ENCODE measurements at places on chromosomes 2 and 18.

DNA sequence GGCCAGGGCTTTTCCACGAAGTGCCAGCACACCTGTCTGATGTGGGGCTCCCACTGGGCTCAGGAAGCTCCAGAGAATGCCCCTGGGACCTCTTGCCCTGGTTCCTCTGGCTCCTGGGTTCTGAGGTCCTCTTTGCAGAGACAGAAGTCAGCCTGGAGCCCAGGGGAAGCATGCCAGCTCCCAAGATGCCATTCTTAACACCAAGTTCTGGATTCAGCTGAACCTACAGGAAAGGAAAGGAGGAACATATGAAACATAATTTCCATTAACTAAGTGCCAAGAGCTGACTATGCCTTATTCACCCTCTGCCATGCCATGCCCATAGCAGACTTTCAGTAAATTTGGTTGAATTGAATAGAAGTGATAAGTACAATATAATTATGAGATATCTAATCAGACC is 21.9 kb downstream of the FAM124B start:
- no peak for DNase-seq

- DNase-seq = no peak
Measured at GRCh38 chr2:206464597-206464996, 21.3 kb downstream of the ADAM23 start.

- DNase-seq = no peak
Measured at GRCh38 chr2:18482666-18483065, 77.8 kb downstream of the RDH14 start.

GRCh38 chr18:35514752-35515459 is 17.1 kb upstream of the INO80C start:
- peak; percentile 71 for DNase-seq

- no peak for DNase-seq
Measured at GRCh38 chr2:132668987-132669907, 758 bp downstream of the LYPD1 start.

GRCh38 chr2:121875585-121876185 is 120.2 kb downstream of the TSN start:
- DNase-seq = no peak

GRCh38 chr2:190250421-190250820 is 69.2 kb downstream of the HIBCH start:
- DNase-seq = no peak

DNA sequence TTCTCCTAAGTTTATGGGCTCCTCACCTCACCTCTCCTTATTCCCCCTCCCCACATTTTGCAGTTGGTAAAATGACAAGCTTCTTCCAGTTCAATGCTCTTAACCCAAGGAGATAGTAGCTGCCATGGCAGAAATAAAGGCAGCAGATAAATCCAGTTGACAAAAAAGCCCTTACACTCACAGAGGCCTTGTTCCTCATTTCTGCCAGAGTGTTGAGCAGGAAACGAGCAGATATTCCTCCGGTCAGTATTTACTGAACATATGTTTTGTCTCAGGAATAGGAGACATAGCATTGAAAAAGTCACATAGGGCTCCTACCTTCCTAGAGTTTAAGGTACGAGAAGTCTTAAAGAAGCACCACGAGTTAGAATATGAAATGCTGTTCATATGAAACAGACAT is 493.7 kb upstream of the TNP1 start:
- DNase-seq = no peak

- no peak for DNase-seq
Measured at GRCh38 chr18:42588786-42589185, 526.7 kb downstream of the RIT2 start.

GRCh38 chr2:35000453-35000852 is 1355.1 kb upstream of the CRIM1 start:
- DNase-seq = no peak

DNA sequence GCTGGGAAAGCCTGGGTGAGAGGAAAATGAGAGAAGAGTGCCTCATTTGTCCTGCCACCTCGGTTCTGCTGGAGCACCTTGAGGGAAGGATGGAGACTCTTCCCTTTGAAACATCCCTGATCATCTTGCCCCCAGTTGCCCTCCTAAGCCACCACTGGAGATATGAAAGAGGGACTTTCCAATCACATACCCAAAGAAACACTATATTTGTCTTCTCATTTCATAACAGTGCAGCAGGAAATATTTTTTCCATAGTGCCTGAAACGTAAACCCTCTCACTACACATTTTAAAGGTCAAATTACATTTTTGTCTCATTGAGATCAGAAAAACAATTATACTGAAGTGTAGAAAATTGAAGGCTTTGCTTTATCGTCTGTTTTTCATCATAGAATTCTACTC is 63.3 kb downstream of the KCTD18 start:
- no peak for DNase-seq

GRCh38 chr2:4898706-4899105 is 793.5 kb upstream of the SOX11 start:
- DNase-seq = peak; percentile 49

- DNase-seq = no peak
Measured at GRCh38 chr18:41753826-41754225, 201.2 kb upstream of the PIK3C3 start.

DNA sequence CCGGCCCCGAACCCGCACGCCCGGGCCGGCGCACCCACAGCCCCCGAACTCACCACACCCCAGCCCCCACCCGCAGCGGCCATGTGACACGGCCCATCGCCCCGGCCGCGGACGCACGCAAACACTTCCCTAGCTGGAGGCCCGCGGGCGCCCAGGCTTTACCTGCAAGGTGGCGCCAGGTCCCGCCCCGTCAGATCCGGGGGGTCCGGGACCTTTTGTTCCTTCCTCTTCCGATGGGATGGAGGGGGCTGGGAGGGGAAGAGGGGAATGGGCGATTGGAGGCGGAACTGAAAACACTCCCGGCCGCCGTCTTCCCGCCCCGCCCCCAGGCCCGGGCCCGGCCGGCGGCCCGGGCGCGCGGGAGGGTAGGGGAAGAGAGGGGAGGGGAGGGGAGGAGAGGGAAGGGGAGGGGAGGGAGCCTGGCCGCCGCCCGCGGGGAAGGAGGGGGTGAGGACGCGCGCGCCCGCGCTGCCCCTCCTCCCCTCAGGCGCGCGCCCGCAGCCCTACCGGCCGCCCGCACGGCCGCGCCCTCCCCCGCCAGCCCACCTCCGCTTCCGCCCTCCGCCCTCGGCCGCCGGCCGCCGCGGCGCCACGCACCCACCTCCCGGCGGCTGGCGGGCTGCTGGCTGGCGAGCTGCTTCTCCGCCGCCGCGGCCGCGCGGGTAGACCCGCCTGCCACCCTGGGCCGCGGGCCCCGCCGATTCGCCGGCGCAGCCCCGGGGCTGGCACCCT is at the start of gene SMAD2:
Gene SMAD2 (minus strand): TSS at position 461 of the 732 bp plus-strand sequence. CDS start 33,903 bp downstream, outside the sequence.
- DNase-seq = peak; percentile 49

DNA sequence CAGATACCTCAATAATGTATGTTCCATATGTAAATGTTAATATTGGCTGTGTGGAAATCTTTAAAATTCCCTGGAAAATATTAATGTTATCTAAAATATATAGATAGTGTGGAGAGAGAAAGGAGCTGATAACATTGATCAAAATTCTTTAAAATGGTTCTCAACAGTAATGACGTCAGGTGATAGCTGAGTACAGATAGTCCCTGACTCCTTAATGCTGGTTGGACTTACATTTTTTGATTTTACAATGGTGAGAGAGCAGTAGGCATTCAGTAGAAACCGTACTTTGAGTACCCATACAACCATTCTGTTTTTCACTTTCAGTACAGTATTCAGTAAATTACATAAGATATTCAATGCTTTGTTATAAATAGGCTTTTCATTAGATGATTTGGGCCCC is 146.6 kb downstream of the GALNT3 start:
- DNase-seq = no peak

GRCh38 chr2:18440777-18441176 is 119.7 kb downstream of the RDH14 start:
- no peak for DNase-seq

DNA sequence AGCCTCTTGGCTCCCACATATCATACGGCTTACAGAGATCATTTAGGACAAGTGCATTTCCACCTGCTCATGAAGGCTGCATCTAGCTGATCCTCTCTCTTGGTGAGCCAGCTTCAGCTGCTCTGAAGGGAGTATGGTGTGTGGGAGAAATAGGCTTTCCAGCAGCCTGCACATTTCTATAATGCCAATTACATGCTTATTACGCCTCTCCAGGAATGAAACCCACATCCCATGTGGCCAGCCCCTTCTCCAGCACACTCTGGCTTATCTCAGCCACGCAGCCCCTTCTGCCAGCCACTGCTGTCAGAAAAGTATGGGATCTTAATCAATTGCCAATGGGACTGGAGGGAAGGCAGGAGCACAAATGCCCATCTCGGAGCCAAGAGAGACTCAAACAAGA is 117.5 kb downstream of the GALNT14 start:
- no peak for DNase-seq

DNA sequence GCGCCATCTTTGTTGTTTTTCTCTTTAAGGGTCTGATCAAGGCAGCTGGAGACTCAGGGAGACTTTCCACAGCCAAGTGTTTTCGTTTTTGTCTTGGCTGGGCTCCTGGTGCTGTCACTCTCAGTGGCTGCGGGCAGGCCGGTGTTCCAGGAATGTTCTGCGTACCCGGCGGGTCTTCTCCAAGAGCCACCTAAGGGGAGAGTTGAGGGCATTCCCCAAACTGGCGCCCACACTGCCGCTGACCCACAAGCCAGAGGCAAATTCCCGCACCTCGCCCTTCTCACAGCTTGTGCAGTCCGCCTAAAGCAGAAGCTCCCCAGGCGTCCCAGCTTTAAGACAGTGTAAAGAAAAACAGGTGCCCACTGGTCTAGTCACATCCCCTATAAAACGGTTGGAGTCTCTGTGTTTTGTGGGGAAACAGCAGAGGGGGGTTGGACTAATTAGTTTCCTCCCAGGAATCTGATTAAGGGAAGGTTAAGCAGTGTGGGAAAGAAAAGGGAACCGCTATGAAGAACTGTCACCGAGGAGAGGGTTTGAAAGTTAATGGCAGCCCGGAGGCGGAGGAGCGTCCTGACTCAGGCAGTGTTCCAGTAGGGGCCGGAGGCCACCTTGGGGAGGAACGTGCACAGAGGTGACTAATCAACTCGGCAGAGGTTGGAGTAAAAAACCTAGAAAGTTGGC is 224.5 kb downstream of the SLC4A3 start:
- DNase-seq = peak; percentile 94

GRCh38 chr2:109486711-109487535 is 126.8 kb downstream of the SEPTIN10 start:
- peak; percentile 91 for DNase-seq

GRCh38 chr2:43444989-43445645 is 150.7 kb downstream of the THADA start:
- no peak for DNase-seq

DNA sequence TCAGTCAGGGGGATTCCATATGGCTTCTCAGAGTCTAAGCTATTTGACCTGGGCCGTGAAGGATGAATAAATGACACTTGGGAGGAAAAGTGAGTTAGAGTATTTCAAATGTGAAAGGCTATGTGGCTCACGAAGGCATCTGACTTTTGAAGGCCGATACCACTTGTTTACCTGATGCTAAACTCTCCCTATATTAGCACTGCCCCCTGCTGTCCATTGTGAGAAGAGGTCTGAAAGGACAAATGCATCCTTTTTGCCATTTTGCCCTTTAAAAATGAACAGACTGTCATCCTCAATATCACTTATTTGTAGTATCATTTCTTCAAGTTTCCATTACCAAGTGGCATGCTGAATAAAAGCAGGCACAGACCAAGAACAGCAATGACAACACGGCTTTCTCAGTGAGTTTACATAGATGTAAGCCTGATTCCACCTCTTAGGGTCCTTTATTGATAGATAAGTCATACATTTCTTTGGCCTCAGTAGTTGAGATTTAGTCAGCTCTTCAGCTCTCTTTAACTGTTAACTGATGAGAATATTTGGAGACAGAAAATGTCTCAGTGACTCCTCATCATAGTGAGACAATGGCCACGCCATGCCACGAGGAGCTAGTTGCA is 40.1 kb downstream of the DOCK10 start:
- peak; percentile 35 for DNase-seq

- DNase-seq = no peak
Measured at GRCh38 chr2:8289111-8289510, 392.7 kb upstream of the ID2 start.

DNA sequence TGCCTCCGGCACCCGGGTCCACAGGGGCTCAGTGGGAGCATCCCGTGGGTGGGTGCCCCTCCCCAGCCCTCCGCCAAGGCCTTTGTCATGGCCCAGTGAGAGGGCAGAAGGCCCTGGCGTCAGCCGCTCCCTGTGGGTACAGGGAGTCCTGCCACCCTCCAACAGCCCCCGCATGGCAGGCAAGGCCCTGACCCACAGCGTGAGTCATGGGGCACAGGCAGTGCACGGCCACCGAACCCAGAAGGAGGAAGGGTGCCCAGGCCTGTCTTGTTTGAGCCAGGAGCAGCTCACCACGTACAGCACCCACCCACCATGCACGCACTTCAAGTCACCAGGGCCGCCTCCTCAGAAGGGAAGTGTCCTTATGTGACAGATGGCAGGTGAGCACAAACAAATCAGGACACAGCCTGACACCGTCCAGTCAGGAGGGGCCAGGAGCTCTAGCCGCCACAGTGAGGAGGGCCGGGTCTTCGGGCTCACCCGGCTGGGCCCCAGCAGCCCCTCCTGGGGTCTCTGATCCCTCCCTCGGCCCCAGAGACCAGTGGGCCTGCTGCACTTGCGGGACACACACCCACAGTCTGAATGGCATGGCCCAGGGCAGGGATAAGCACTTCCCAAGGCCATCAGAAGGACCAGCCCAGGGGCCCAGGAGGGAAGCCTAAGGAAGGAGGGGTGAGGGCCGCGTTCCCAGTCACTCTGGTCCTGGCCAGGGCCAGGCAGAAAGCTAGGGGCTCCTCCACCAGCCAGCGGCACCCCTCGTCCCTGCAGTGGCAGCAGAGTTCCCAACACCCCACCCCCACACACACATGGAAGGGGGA is 25.8 kb downstream of the BIN1 start:
- no peak for DNase-seq
